Left lung (tissue), 14 donors: ENCODE measurements at places on chromosomes 6 and 20.

GRCh38 chr6:134774201-134774638, 175.7 kb downstream of the ALDH8A1 start:
- H3K4me1 ChIP-seq = no peaks in the 10 kb centered on the region
- H3K27me3 ChIP-seq = no peaks in the 10 kb centered on the region
- H3K27ac ChIP-seq = no peak overlapping the region
- no peaks in the 10 kb centered on the region for H3K36me3 ChIP-seq
- no peak overlapping the region for H3K4me3 ChIP-seq

- no peaks in the 10 kb centered on the region for H3K36me3 ChIP-seq
- H3K4me3 ChIP-seq = no peak overlapping the region
- no peak for DNase-seq
- H3K4me1 ChIP-seq = peaks cover 30% of the 10 kb centered on the region
- H3K27me3 ChIP-seq = no peaks in the 10 kb centered on the region
Observed at GRCh38 chr6:139595183-139595582, 220.7 kb upstream of the CITED2 start.

DNA sequence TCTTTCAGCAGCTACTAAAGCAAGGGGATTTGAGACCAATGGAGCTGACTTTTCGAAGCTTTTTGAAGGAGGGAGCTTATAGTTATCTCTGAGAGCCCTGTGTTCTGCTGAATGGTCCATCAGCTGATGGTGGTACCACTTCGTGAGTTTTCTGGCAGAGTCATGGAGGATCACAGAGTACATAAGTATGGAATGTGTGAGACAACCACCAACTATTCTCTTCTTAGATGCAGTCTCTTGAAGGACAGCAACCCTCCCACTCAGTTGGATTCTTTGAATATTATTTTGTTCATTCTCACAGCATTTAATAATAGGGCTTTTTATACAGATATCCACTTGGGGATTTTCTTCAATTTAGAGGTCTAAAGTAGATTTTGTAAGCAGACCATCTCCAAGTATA, 75.3 kb downstream of the ELOVL2 start:
- H3K27ac ChIP-seq = no peak overlapping the region
- H3K27me3 ChIP-seq = no peaks in the 10 kb centered on the region
- H3K4me1 ChIP-seq = no peaks in the 10 kb centered on the region
- no peak overlapping the region for H3K4me3 ChIP-seq
- no peak for DNase-seq

- H3K36me3 ChIP-seq = no peaks in the 10 kb centered on the region
- no peak overlapping the region for H3K4me3 ChIP-seq
- no peaks in the 10 kb centered on the region for H3K27me3 ChIP-seq
- H3K4me1 ChIP-seq = no peaks in the 10 kb centered on the region
- no peak overlapping the region for H3K27ac ChIP-seq
- DNase-seq = no peak
Observed at GRCh38 chr6:45772051-45772450, 243.6 kb downstream of the CLIC5 start.

DNA sequence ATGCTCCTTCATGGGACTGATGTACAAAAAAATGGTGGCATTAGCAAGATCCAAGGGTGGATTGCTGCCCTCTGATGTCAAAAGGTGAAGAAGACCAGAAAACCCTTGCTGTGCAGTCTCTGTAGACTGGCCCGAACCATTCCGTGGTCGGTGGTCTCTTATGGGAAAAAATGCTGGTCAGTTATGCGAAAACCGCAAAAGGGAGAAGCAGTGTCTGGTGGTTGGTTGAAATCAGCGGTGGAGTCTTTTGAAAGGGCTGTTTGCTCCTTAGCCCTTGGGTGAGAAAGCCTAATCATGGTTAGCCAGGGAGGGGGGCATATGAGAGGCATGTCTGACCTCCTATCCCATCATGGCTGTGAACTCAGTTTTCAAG, 108.1 kb downstream of the DTNBP1 start:
- no peak for DNase-seq
- H3K4me1 ChIP-seq = no peaks in the 10 kb centered on the region
- H3K27me3 ChIP-seq = no peaks in the 10 kb centered on the region
- no peaks in the 10 kb centered on the region for H3K36me3 ChIP-seq
- no peak overlapping the region for H3K4me3 ChIP-seq
- H3K27ac ChIP-seq = no peak overlapping the region

- no peak overlapping the region for H3K4me3 ChIP-seq
- no peaks in the 10 kb centered on the region for H3K27me3 ChIP-seq
- no peaks in the 10 kb centered on the region for H3K4me1 ChIP-seq
- H3K36me3 ChIP-seq = no peaks in the 10 kb centered on the region
Observed at GRCh38 chr6:169162752-169163407, 90.8 kb downstream of the THBS2 start.

GRCh38 chr20:26163890-26164289, 467.2 kb upstream of the ZNF337 start:
- H3K36me3 ChIP-seq = no peaks in the 10 kb centered on the region
- H3K27me3 ChIP-seq = no peaks in the 10 kb centered on the region
- H3K27ac ChIP-seq = no peak overlapping the region
- H3K4me3 ChIP-seq = no peak overlapping the region

- H3K4me3 ChIP-seq = no peak overlapping the region
- H3K27me3 ChIP-seq = no peaks in the 10 kb centered on the region
- H3K36me3 ChIP-seq = no peaks in the 10 kb centered on the region
- no peak for DNase-seq
- peaks cover 7% of the 10 kb centered on the region for H3K4me1 ChIP-seq
Observed at GRCh38 chr6:7912736-7913517, 2.3 kb upstream of the TXNDC5 start.

GRCh38 chr6:136739501-136739900, 52.8 kb downstream of the MAP3K5 start:
- no peak overlapping the region for H3K4me3 ChIP-seq
- DNase-seq = no peak
- no peak overlapping the region for H3K27ac ChIP-seq
- H3K36me3 ChIP-seq = no peaks in the 10 kb centered on the region
- no peaks in the 10 kb centered on the region for H3K27me3 ChIP-seq
- H3K4me1 ChIP-seq = peaks cover 32% of the 10 kb centered on the region

GRCh38 chr6:146948790-146949342, 255.4 kb upstream of the STXBP5 start:
- no peak overlapping the region for H3K27ac ChIP-seq
- H3K36me3 ChIP-seq = no peaks in the 10 kb centered on the region
- no peaks in the 10 kb centered on the region for H3K4me1 ChIP-seq
- no peaks in the 10 kb centered on the region for H3K27me3 ChIP-seq
- DNase-seq = no peak

DNA sequence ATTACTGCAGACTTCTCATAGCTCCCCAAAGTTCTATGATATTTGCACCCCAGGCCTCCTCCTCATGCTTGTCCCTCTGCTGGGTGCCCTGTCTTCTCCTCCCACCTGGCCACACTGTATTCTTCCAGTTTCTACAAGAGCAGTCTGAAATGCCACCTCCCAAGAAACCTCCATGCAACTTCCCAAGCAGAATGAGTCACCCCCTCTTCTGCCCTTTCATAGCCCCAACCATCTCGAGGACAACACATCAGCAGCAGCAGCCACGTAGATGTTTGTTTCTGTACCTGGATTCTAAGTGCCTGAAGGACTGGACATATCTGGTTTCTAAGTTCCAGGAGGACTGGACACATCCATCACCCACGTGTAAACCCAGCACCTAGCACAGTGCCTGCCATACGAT, 6.6 kb upstream of the ULBP2 start:
- no peak for DNase-seq
- no peak overlapping the region for H3K4me3 ChIP-seq
- H3K36me3 ChIP-seq = no peaks in the 10 kb centered on the region
- peaks cover 58% of the 10 kb centered on the region for H3K27me3 ChIP-seq

DNA sequence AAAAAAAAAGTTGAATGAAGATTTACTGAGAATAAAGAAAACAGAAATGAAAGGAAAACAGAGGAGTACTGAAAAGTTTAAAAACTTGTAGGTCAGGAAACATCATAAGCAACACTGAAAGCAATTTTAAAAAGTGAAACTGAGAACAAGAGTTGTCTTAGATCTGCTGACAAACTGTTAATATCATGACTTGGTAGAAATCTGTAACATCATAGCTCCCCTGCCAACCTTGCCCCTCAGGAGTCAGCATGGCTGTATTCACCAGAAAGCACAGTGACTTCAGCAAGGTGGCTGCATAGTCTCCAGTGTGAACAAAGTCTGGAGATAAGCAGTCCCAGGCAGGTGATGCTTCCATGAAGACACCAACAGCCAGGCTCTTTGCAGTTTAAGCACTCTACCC, 5.3 kb downstream of the NAA20 start:
- peaks cover 8% of the 10 kb centered on the region for H3K4me1 ChIP-seq
- H3K4me3 ChIP-seq = no peak overlapping the region
- H3K27me3 ChIP-seq = no peaks in the 10 kb centered on the region
- H3K36me3 ChIP-seq = no peaks in the 10 kb centered on the region
- no peak overlapping the region for H3K27ac ChIP-seq

- H3K27me3 ChIP-seq = no peaks in the 10 kb centered on the region
- H3K36me3 ChIP-seq = no peaks in the 10 kb centered on the region
- H3K4me3 ChIP-seq = no peak overlapping the region
- H3K4me1 ChIP-seq = no peaks in the 10 kb centered on the region
Observed at GRCh38 chr6:50120300-50120699, 70.6 kb upstream of the DEFB112 start.

GRCh38 chr6:97909380-97909779, 626.4 kb upstream of the MMS22L start:
- no peak for DNase-seq
- H3K27ac ChIP-seq = no peak overlapping the region
- no peaks in the 10 kb centered on the region for H3K4me1 ChIP-seq
- no peaks in the 10 kb centered on the region for H3K36me3 ChIP-seq

- peak overlapping the region; percentile 23 for H3K27ac ChIP-seq
- no peaks in the 10 kb centered on the region for H3K36me3 ChIP-seq
- peak; percentile 83 for DNase-seq
- no peaks in the 10 kb centered on the region for H3K27me3 ChIP-seq
- H3K4me1 ChIP-seq = no peaks in the 10 kb centered on the region
Observed at GRCh38 chr6:113595911-113596376, 261.2 kb upstream of the MARCKS start.

GRCh38 chr6:158571826-158572652, 12.1 kb downstream of the TMEM181 start:
- H3K36me3 ChIP-seq = peaks cover 29% of the 10 kb centered on the region
- DNase-seq = peak; percentile 88
- no peak overlapping the region for H3K4me3 ChIP-seq
- peak overlapping the region; percentile 28 for H3K27ac ChIP-seq
- no peaks in the 10 kb centered on the region for H3K27me3 ChIP-seq
- H3K4me1 ChIP-seq = no peaks in the 10 kb centered on the region

GRCh38 chr6:6942091-6942490, 165.7 kb upstream of the RREB1 start:
- no peaks in the 10 kb centered on the region for H3K36me3 ChIP-seq
- no peaks in the 10 kb centered on the region for H3K27me3 ChIP-seq
- no peaks in the 10 kb centered on the region for H3K4me1 ChIP-seq

GRCh38 chr6:39772559-39773273, 19.5 kb upstream of the DAAM2 start:
- H3K27ac ChIP-seq = no peak overlapping the region
- no peaks in the 10 kb centered on the region for H3K27me3 ChIP-seq
- H3K36me3 ChIP-seq = no peaks in the 10 kb centered on the region
- no peak overlapping the region for H3K4me3 ChIP-seq

DNA sequence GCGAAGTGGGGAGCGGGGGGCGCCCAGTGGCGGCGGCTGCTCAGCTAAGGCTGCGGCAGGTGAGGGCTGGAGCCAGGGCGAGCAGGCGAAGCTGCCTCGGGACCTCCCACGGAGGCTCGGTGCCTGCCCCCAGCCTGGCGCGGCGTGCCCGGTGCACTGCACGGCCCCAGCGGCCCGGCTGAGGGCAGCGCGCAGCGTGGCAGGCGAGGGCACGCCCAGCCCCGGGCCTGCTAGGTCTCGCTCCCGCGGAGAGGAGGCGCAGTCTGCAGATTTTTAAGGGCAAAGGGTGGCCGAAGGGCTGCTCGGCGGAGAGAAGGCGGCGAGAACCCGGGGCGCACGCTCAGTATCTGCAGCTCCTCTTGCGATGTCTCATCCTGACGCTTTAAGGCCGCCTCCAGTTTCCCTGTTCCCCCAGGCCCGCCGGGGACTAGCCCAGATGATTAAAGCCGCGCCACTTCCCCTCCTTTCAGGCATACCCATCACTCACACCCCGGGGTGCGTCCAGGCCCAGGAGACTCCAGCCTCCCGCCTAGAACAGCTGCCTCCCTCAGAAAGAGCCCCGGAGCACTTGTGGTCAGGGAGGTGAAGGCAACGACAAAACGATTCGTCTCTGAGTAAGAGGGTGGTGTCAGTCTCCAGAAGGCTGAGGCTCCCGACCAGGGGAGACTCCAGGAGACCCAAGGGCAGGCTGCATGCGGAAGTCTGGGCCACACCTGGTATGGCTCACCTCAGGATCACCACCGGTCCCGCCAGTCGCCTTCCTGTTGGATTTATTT, at the start of gene FERMT1:
Gene FERMT1 (minus strand): TSS at position 158 of the 776 bp plus-strand sequence. CDS start 3,476 bp downstream, outside the sequence.
- H3K27me3 ChIP-seq = peaks cover 33% of the 10 kb centered on the region
- H3K4me1 ChIP-seq = no peaks in the 10 kb centered on the region
- H3K27ac ChIP-seq = peak within 1 kb of the TSS; percentile 1
- H3K4me3 ChIP-seq = peak within 1 kb of the TSS; percentile 45

DNA sequence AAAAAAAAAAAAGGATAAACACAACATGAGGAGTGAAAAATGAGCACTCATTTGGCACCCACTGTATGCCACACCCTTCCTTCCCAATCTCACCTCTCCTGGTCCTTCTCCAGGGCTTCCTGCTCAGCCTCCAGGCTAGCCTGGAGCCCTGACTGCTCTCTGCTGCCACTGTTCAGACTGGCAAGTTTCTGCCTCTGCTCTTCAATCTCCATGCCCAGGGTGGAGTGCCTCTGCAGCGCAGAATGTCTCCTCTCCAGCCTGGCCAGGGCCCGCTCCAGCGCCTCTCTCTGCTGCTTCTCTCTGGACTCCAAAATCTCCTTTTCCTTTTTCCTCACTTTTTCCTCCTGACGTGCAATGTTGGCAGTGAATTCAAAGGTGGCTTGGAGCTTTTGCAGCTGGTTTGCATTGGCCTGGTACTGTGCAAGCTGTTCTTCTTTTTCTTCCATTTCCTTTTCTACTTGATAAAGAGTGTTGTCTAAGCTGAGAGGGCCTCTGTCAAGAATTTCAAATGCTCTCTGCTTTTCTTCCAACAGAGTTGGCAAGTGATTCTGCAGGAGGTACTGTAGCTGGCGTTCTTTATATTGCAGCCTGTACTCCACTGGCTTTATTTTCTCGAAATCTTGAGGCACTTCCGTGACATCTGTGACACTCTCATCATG, 194.4 kb downstream of the KIF16B start:
- no peak overlapping the region for H3K4me3 ChIP-seq
- H3K36me3 ChIP-seq = no peaks in the 10 kb centered on the region
- H3K27ac ChIP-seq = no peak overlapping the region
- H3K27me3 ChIP-seq = no peaks in the 10 kb centered on the region
- no peaks in the 10 kb centered on the region for H3K4me1 ChIP-seq

DNA sequence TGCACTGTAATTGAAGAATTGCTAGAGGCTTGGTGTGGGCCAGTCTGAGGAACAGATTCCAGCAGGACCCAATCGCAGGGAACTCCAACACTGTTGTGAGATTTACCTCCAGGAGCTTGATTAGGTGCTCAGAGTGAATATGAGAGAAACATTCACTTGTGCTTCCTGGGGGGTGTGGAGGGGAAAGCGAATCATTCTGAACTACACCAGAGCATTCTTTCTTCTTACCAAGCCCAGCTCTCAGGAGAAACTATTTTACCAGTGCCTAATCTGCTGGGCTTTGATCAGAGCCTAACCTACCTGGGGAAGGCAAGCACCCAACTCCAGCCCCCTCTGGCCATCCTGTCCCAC, 7.4 kb upstream of the SIRPB1 start:
- no peak overlapping the region for H3K4me3 ChIP-seq
- peaks cover 15% of the 10 kb centered on the region for H3K27me3 ChIP-seq
- H3K36me3 ChIP-seq = no peaks in the 10 kb centered on the region
- no peak for DNase-seq
- no peak overlapping the region for H3K27ac ChIP-seq

GRCh38 chr20:5033566-5033965, 32.3 kb upstream of the SLC23A2 start:
- DNase-seq = no peak
- H3K4me1 ChIP-seq = no peaks in the 10 kb centered on the region
- H3K4me3 ChIP-seq = no peak overlapping the region
- H3K27me3 ChIP-seq = no peaks in the 10 kb centered on the region
- H3K36me3 ChIP-seq = no peaks in the 10 kb centered on the region
